ENCODE measurements at places on chromosomes 5 and 9.

DNA sequence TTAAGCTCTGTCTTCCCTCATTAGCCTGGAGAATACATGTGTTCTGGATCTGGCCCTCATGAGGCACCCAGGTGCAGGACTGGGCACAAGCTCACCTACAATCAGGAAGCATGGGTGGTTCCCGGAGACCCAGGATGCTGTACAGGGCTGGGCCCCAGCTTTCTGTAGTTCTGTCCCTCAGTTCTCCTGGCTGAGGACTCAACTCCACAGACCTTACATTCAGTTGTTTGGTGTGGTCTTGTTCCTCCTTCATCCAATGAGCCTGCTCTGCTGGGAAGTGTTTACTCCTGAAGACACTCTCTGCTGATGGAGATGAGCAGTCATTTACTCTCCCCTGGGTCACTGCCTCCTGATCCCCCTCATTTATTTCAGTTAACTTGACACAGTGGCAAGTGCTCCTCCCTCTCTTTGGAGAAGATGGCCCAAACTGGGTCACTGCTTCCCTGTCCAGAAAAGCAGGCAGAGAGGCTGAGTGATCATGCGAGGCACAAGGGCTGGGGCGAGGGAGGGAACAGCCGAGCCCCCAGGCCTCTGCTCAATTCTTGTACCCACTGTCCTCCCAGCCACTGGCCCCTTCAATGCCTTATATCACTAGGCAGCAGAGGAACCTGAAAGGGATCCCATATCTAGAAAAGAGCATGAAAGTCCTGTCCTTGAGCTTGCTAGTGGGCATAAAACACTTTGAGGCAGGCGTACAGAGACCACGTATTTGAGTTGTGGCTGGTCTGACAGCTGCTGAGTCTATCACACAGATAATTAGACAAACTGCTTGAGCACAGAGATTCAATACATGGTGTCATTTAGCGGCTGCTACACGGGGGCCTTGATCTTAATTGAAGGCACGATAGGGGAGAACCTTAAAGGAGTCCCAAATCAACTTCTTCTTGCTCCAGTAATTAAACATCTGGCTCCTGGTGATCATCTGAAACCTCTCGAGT, 221.7 kb downstream of the FSTL4 start:
- no peak for DNase-seq

DNA sequence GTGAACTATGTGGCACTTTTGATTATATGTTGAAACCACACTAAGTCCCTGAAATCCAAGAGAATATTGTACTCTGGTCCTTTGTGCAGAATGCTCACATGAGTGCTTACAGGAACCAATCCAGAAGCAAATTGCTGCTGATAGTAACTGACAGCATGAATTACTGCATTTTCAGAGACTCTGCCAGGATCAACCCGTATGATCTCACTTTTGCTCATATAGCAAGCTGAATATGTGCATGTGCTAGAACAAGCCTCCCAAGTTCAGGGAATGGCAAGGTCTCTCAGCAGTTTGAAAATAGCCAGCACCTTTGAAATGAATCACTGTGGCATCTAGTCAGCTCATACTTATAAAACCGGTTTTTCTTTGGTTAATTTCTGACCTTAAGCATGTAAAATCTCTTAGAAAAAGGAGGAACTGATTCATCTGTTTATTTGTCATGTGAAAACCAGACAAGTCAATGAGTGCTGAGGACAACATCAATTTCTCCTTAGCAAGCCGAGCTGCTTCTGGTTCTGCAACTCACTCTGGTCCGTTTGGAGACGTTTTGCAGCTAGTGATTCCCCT, 215.7 kb upstream of the ELL2 start:
- no peak for DNase-seq

- no peak for DNase-seq
Measured at GRCh38 chr5:79612667-79613198, 492 bp downstream of the TENT2 start.

- DNase-seq, result no peak
Measured at GRCh38 chr9:76600007-76600615, 141.1 kb downstream of the GCNT1 start.

Measured in activated CD4-positive, alpha-beta T cell treated with anti-CD3 and anti-CD28 coated beads for 48 hours (primary cell).